ENCODE measurements at places on chromosomes 4 and X.

GRCh38 chrX:153488231-153488914 is 6.4 kb upstream of the BGN start:
- no peak for DNase-seq

DNA sequence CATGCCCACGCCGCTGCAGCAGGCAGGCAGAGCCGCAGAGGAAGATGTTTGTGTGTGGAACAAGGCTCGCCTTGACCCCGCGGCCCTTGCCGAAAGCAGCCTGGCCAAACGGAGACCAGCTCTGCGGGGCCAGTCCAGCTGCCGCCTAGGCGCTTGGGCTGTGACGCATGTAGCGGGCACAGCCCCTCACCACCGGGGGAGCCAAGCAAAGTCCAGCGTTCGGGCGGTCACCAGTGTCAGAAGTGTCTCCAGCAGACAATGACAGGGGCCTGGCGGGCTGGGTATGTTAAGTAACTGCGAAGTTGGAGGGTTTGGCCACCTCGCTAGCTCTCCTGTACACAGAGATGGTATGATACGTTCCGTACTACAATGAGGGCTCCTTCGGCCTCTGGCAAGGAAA is 1.3 kb downstream of the AMER1 start:
- DNase-seq, result no peak

- DNase-seq, result no peak
Measured at GRCh38 chrX:45006002-45006800, 133.2 kb downstream of the KDM6A start.

DNA sequence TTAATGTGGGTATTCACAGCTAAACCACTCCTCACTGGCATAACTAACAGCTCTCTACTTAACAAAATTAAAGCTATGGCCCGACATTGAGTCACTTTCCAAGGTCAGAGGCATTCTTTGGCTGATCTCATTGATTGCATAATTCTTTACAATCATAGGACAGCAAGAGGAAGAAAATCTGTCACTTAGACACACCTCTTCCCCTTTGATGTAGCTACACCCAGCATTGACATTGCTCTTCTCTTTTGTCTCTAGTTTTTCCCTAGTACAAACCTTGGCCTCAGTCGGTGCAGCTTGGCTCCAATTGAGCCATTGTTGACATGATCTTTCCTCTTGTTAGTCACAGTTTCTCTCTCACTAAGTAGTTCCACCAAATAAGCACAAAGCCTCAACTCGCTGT is 313.3 kb upstream of the ACTRT1 start:
- DNase-seq, result no peak

DNA sequence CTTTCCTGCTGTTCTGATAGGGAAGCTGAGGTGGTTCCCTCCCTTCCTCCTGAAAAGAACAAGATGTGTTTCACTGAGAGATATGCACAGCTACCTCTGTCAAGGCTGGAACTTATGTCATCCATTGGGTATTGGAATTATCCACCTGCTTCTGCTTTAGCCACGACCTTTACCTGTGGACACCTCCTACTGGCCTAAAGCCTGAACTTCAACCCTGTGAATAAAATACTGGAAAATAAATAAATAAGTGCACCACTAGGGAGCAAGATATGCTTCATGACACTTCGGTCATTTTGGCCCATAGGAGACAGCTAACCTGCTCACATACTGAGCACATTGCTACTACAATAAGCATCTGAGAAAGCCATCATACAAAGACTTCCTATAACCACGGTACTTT is 419.9 kb upstream of the NWD2 start:
- DNase-seq, result no peak

- no peak for DNase-seq
Measured at GRCh38 chrX:110746014-110746413, 49.6 kb downstream of the CHRDL1 start.

GRCh38 chr4:123478859-123479345 is 82.3 kb downstream of the SPRY1 start:
- no peak for DNase-seq

DNA sequence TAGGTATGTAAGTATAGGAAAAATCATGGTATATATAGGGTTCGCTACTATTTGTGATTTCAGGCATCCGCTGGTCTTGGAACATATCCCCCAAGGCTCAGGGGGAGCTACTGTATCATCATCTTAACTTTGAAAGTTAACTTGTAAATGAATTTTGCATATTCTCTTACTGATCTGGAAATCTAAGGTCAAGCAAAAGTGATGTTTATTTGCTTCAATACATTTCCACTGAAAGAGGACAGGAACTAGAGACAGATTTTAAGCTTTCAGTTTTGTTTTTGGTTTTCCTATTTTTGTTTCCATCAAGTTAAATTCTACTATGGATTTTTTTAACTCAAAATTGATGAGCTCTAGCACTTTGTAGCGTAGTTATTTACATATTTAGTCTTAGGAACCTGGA is 56.2 kb downstream of the NAF1 start:
- DNase-seq, result no peak

DNA sequence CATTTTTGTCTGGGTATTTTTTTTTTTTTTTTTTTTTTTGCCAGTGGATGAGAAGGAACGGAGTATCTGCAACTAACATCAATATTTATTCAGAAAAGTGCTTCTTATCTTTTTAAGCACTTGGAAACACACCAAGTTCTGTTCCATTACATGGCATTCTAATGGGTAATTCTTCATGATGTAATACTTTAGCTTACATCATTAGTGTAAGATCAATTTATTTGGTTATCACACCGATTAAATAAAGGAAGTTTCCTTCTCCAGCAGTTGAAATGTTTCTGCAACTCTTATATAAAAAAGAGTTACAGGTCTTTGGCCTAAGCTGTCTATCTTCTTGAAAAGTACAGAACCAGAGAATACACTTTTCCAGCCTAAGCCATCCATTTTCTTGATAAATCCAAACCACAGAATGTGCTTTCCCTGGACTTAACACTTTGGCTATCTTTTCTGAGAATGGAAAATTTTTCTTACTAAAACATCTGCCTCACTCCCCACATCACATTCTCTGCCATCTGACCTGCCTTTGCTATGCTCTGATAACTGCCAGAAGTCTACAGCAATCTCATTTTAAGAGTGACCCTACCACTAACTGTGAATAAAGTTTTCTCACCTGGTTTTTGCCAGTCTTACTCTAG is 191.9 kb upstream of the MAB21L2 start:
- DNase-seq, result no peak

DNA sequence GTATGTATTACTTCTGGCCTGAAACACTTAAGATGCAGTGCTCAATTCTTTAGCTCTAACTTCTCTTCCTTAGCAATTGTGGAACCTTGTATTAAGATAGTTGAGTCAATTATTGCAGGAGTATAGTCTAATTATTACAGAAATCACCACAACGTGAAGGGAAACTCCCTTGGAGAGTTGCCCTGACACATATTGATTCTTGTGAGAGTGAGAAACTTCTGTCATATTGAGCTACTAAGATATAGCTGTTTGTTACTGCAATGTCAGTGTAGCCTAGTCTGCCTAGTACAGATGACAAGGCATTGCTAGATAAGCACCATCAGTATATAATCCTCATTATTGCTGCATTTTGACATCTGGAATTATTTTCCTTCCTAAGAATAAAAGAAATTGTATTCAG is 82.7 kb upstream of the TEX13C start:
- no peak for DNase-seq

GRCh38 chrX:11585174-11585573 is 80.5 kb downstream of the ARHGAP6 start:
- DNase-seq, result no peak

GRCh38 chr4:2672082-2672481 is 84.1 kb downstream of the TNIP2 start:
- DNase-seq, result no peak

GRCh38 chrX:73563738-73564068 is 706 bp downstream of the CHIC1 start:
- no peak for DNase-seq

- no peak for DNase-seq
Measured at GRCh38 chrX:120306630-120307029, 4.6 kb downstream of the TMEM255A start.

DNA sequence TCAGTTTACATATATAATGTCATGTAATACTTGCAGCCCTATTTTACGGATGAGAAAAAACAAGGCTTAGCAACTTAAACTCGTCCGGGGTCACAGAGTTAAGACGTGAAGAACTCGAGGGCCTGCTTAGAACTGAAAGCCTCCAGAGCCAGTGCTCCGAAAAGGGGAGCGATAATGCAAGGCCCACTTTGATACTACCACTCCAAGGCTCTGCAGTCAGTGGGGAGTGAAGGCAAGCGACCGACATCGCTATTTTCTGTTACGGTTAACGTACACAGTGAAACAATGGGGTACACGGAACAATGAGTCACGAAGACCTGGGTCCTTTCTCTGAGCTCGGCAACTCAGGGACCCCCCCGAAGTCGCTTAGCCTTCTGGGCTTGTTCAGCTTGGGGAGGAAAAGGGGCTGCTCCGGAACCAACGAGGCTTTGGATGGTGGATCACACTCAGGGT is 965 bp downstream of the PPA2 start:
- no peak for DNase-seq

- no peak for DNase-seq
Measured at GRCh38 chr4:76969941-76970529, 20.5 kb downstream of the SEPTIN11 start.

GRCh38 chrX:100340491-100341141 is 69.5 kb downstream of the PCDH19 start:
- no peak for DNase-seq

- DNase-seq, result no peak
Measured at GRCh38 chrX:11665168-11666111, at the start of gene ARHGAP6. ARHGAP6 (minus strand) TSS chrX:11665920; CDS start chrX:11664828, 1,092 bp downstream.

DNA sequence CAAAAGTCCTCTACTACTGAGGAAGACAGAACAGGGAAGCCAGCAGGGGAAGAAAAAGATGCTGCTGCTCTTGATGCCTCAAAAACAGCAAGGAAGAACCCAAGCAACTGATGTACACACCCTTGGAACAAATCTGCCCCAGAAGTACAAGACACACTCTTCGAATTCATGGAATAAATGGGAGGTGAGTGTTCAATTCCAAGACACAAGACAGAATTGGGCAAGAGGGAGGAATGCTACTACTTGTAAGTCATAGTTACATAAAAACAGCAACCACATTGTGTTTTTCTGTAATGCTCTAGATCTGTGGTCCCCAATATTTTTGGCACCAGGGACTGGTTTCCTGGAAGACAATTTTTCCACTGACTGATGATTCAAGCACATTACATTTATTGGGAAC is 58.0 kb upstream of the H2AZ1 start:
- DNase-seq, result no peak

- no peak for DNase-seq
Measured at GRCh38 chr4:128153800-128154199, 92.7 kb downstream of the LARP1B start.

GRCh38 chr4:153645183-153645582 is 38.9 kb upstream of the TLR2 start:
- no peak for DNase-seq

GRCh38 chr4:58590722-58591121 is 1480.5 kb upstream of the IGFBP7 start:
- DNase-seq, result no peak

- DNase-seq, result no peak
Measured at GRCh38 chr4:165288226-165288625, 39.2 kb upstream of the MSMO1 start.

- no peak for DNase-seq
Measured at GRCh38 chrX:49915361-49916222, 6.8 kb upstream of the CLCN5 start.

- DNase-seq, result no peak
Measured at GRCh38 chr4:126738926-126739325, 893.8 kb upstream of the INTU start.

DNA sequence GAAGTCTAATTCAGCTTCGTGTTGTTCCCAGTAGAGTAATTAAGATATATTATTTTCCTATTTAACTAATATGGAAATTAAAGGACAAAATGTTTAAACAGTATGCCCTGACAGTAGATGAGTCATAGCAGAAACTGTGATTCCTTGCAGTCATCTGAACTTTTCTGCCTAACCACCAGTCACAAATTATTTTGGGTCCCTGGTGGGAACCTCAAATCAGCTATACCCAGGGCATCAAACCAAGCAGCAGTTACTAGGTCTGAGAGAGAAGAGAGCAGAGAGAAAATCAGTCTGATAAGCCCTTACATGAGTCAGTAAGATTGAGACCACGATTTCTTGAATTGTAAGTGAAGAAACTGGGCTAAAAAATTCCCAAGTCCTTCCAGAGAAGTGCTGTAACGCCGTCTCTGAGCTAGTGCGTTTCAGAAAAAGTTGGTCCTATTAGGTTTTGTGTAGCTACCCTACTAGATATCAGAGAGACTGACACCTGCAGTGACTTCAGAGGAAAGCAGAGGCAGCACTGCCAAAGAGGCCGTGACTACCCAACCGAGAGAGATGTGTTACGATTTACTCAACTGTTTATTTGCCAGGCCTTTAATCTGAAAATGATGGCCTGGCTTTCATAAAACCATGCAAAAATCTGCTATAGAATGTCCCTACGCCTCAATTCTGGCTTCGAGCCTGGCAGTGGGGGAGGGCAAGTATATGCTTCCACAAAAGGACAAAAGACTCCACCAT is 21.7 kb upstream of the GPM6A start:
- DNase-seq, result no peak

- no peak for DNase-seq
Measured at GRCh38 chrX:123962006-123962467, 531 bp downstream of the STAG2 start.

GRCh38 chr4:80576796-80577195 is 241.3 kb downstream of the CFAP299 start:
- no peak for DNase-seq

DNA sequence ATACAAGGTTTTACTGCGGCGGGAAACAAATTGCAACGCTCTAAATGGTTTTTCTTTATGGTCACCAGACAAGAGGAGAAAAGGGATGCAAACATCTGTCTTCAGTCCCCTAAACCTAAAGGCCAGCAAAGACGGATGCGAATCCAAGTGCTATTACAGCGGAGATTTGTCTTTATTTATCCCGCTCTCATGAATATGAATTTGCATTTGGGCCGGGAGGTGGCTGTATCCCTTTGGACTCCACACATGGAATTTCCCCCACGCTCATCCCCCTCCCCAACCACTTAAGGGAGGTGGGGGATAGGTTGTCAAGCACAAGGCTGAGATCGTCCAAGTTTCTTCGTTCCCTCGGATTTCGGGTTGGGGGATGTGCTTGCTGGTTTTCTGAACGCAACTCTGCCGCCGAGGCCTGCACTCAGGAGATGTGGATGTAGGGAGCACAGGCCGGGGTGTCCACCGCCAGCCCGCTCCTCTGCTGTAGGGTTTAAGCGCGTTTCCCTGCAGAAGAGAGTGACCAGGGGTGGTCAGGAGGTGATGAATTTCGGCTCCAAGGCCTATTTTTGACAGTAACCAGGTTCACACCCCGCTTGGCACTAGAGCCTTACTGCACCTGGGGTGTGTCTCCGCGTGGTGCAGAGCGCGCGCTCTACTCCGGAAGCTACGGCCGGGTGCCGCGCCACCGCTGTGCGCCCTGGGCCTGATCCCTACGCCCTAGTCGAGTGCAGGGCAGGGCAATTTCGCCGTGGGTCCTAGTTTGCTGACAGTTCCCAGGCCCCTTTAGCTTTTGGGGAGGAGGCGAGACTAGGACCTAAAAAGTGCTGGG is 2.3 kb upstream of the PHOX2B start:
- DNase-seq, result no peak

DNA sequence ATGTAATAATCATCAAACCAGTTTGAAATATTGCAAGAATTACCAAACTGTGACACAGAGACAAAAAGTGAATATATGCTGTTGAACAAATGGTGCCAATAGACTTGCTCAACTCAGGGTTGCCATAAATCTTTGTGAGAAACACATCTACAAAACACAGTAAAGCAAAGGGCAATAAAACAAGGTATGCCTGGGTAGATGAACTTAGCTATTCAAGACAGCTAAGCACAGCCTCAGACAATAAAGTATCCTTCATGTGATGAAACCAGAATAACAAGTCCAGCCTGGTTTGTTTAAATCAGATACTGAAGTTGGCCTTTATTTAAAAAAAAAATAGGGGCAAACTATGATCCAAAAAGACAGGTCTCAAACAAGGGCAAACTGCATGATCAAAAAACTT is 19.2 kb downstream of the LAMTOR3 start:
- DNase-seq, result no peak

Measured in esophagus squamous epithelium (tissue), 5 donors.